ENCODE measurements at places on chromosomes 3 and 15. TPM values are rescaled to one million over a fixed set of nuclear protein-coding genes. Genes with fewer than 3 reads are reported as not detected.

Gene CLDN1
- total RNA-seq: 16.6 TPM

Gene CPN2
- total RNA-seq: not detected

Gene PARL
- 28.5 TPM for total RNA-seq

Gene ITIH4
- 0.88 TPM for total RNA-seq

Gene ARHGEF26
- 5.5 TPM for total RNA-seq

Data from placental pericyte (primary cell).